Breast epithelium (tissue), 4 donors: ENCODE measurements at places on chromosomes 3 and 15.
A peak's percentile ranks its signal among the peaks of the same experiment; 100 is the strongest.

- H3K4me3 ChIP-seq: no peak overlapping the region
- no peak overlapping the region for H3K27ac ChIP-seq
- H3K27me3 ChIP-seq: no peaks in the 10 kb centered on the region
- DNase-seq: no peak
- no peaks in the 10 kb centered on the region for H3K4me1 ChIP-seq
Measured at GRCh38 chr15:56371495-56372147, 6.4 kb downstream of the TEX9 start.

- no peak overlapping the region for H3K4me3 ChIP-seq
- no peaks in the 10 kb centered on the region for H3K36me3 ChIP-seq
- H3K27ac ChIP-seq: no peak overlapping the region
Measured at GRCh38 chr3:59327376-59327808, 277.6 kb upstream of the CFAP20DC start.

GRCh38 chr3:143751643-143752178, 96.6 kb downstream of the SLC9A9 start:
- H3K27me3 ChIP-seq: no peaks in the 10 kb centered on the region
- no peak overlapping the region for H3K27ac ChIP-seq
- no peak overlapping the region for H3K4me3 ChIP-seq

- no peaks in the 10 kb centered on the region for H3K27me3 ChIP-seq
- DNase-seq: no peak
- H3K27ac ChIP-seq: no peak overlapping the region
- H3K36me3 ChIP-seq: no peaks in the 10 kb centered on the region
- no peaks in the 10 kb centered on the region for H3K4me1 ChIP-seq
Measured at GRCh38 chr15:70030851-70031250, 66.9 kb downstream of the TLE3 start.

DNA sequence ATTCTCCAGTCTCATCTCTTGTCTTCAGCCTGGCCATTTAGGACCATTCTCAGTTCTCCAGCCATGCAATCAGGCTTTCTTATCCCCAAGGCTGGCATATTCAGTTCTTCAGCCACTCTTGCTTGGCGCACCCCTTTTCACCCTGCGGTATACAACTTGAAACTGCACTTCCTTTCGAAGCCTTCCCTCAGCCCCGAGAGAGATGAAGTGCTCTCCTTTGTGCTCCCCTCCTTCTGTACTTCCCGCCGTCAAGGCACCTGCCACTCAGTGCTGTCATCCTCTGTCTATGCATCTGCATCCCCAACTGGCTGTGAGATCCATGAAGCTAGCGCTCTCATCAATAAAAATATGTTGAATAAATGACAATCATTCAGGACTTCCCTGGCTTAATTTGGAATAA, 45.7 kb downstream of the MORC1 start:
- H3K4me1 ChIP-seq: no peaks in the 10 kb centered on the region
- H3K27ac ChIP-seq: no peak overlapping the region
- no peaks in the 10 kb centered on the region for H3K27me3 ChIP-seq
- H3K36me3 ChIP-seq: no peaks in the 10 kb centered on the region
- no peak overlapping the region for H3K4me3 ChIP-seq

DNA sequence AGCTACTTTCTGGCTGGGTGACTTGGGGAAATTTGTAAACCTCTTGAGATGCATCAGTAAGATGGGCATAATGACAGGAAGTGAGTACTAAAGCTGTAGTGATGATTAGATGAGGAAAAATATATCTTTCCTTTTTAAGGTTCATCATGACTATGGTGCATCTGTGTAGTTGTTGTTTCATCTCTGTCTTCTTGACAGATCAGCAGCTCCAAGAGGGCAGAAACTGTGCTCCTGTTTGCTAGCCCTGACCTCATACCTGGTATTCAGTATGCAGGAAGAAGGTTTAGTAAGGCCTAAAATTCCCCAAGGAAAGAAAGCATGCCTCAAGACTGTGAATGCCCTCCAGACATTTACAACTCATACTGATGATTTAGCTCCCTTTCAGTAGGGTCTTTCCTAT, 82.5 kb upstream of the PSMD6 start:
- no peak for DNase-seq
- H3K27ac ChIP-seq: no peak overlapping the region
- no peak overlapping the region for H3K4me3 ChIP-seq
- no peaks in the 10 kb centered on the region for H3K27me3 ChIP-seq
- no peaks in the 10 kb centered on the region for H3K36me3 ChIP-seq

DNA sequence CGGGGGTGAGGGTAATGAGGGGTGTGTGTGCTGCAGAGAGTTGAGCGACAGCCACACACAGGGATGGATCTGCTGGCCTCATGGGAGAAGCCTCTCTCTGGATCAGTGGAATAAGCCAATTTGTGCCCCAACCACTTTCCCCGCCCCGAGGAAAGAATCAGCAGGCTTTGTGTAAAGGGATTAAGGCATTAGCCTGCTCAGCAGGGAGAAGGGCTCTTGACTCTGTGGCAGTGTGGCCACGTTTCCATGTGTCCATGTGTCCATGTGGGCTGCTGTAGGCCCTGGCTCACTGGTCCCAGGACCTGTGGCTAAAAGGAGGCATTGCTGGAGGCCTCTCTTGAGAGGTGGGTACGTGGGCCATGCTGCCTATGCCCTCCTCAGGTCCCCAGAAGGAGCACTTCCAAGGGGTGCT, 104.7 kb downstream of the HMG20A start:
- no peak overlapping the region for H3K27ac ChIP-seq
- H3K36me3 ChIP-seq: no peaks in the 10 kb centered on the region
- DNase-seq: no peak
- H3K27me3 ChIP-seq: no peaks in the 10 kb centered on the region

DNA sequence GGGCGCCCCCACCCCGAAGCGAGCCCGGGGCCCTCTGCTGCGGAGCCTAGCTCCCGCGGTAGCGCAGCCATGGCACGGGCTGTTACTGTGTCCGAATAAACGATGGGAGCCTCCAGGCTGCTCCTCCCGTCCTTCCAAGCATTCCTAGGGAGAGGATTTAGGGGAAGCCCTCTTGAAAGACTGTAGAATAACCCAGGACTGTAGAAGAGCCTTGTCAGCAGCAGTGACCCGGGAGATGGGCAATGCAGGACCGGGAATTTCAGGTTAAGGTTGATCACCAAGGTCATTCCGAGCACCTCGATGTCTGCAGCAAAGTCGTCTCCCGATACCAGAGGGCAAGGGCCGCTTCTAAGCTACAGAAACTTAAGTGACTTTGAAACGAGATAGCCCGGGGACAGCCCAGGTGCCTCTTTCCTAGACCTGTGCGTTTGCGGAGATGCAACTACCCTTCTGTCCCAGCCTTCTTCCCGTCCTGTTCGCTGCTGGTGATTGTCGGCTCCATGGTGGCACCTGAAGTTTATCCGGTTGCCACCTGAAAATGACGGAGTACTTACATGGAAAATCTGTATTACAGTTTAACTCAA, 753 bp upstream of the MYO5A start:
- no peak for DNase-seq
- peak overlapping the region; percentile 87 for H3K27ac ChIP-seq
- peak overlapping the region; percentile 95 for H3K4me3 ChIP-seq

DNA sequence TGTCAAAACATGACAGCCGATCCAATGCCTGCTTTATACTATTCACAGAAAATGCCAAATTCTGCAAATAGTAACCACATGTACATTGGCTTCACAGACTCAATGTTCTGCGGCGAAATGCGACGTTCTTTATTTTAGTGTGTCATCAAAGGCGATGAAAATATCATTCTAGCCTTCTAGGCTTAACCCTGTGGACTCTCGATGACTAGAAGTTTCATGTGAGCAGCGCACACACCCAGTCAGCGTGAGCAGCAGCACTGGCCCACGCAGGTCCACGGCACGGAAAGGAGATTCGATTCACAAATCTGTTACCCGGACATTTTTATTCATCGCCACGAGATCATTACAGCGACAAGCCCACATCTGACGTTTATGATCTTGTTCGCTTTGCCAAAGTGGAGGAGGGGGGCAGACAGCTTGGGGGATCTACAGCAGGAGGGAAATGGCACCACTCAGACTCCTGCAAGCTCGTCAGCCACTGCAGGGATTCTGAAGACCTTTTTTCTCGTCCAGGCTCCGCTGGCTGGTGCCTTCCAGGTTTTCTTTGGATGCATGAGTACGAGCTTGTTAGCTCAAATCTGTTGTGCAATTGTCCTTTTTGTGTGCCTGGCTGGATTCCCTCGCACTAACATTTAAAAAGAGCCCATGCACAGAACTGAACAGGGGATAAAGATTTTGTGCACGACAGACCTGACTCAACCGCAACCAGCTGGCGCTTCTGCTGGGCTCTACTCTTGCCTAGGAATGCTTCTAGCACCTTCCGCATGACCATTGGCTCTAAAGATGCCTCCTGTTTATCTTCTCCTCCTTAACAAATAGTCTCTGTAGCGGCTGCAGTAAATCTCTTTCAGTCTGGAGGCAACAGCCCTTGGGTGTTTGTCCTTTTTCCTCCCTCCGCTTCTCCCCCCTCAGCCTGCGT, 938.4 kb downstream of the MCTP2 start:
- peak overlapping the region; percentile 85 for H3K27ac ChIP-seq
- H3K36me3 ChIP-seq: no peaks in the 10 kb centered on the region
- no peaks in the 10 kb centered on the region for H3K4me1 ChIP-seq
- H3K4me3 ChIP-seq: peak overlapping the region; percentile 8

DNA sequence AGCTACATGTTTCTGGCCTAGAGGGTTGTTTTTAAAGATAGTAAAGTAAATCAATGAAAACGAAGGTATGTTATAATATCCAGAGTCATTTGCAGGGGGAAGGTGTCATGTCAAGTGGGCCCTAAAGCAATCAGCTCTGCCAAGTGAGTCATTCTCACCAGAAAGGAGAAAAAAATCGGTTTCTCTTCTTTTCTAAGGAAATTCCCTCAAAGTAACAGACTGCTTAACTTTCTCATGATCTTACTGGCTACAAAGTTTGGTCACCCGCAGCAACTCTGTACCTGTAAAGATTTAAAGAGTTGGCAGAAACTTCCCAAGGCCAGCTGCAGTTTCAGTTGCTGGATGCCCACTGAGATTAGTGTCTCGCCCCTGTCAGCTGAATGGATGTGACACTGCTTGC, 5.5 kb upstream of the FSIP1 start:
- no peaks in the 10 kb centered on the region for H3K27me3 ChIP-seq
- H3K4me3 ChIP-seq: no peak overlapping the region
- DNase-seq: no peak
- peaks cover 6% of the 10 kb centered on the region for H3K4me1 ChIP-seq

DNA sequence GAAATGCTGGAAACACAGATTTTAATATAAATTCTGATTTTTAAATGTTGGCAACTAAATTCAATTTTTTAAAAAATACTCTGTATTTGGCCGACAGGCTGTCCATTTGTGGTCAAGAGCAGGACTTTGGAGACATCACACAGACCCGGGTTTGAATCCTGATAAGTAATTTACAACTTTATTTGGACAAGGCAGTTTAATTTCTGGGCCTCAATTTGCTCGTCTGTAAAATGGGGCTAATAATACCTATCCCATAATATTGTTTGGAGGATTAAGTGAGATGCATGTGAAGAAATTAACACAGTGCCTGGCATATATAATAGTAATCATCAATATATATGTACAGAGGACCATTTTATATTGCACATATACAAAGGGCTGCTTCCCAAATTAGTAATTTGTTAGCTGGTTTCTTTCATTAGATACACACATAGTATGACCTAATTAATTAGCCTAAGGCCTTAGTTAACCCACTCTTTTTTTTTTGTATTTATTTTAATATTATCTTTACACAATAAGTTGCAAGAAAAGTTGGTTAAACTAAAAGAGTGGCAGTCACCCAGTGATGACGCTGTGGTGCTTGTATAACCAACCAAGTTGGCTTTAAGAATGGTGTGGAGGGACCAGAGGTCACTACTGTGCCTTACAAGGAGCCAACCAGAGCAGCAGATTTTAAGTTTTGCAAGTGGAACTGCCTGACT, 665 bp downstream of the PIGB start:
- no peak for DNase-seq
- peak overlapping the region; percentile 89 for H3K4me3 ChIP-seq
- H3K4me1 ChIP-seq: no peaks in the 10 kb centered on the region
- H3K27me3 ChIP-seq: no peaks in the 10 kb centered on the region

GRCh38 chr3:133130168-133130567, 92.0 kb downstream of the TMEM108 start:
- no peaks in the 10 kb centered on the region for H3K27me3 ChIP-seq
- no peak for DNase-seq
- H3K27ac ChIP-seq: no peak overlapping the region
- no peaks in the 10 kb centered on the region for H3K36me3 ChIP-seq

DNA sequence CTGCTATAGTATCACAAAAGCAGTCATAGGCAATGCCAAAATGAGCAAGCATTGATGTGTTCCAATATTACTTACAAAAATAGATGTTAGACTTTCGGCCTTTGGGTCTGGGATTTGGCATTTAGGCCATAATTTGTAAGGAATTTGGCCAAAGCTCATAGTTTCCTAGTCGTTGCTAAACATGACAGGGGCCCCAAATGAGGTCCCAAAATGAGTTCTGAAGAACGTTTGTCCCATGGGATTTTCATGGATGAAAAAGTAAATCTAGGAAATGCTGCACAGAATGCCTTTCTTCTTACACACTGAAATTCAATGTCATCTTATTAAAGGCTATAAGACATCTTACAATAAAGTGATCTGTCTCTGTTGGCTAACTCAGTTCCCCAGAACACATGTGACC, 456.0 kb downstream of the CNTN4 start:
- no peaks in the 10 kb centered on the region for H3K36me3 ChIP-seq
- no peak overlapping the region for H3K4me3 ChIP-seq
- no peaks in the 10 kb centered on the region for H3K4me1 ChIP-seq

DNA sequence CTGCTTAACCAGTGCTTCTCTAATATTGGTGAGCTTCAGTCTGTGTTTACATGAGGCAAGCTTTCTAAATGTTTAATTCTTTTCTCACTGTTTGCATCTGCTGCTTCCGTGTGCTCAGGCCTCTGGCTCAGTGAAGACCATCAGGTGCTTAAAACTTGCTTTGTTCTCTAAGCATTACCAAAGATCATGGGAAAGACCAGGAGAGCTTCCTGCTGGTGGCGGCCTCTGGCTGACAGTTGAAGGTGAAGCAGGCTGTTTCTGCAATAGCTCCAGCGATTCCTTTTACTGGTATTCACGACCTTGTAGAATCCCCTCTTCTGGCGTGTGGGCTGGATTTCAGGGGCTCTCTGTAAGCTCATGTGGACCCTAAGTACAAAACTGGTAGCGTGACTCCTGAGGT, 45.1 kb downstream of the EDEM1 start:
- no peak for DNase-seq
- no peaks in the 10 kb centered on the region for H3K27me3 ChIP-seq
- no peak overlapping the region for H3K27ac ChIP-seq
- no peaks in the 10 kb centered on the region for H3K36me3 ChIP-seq

DNA sequence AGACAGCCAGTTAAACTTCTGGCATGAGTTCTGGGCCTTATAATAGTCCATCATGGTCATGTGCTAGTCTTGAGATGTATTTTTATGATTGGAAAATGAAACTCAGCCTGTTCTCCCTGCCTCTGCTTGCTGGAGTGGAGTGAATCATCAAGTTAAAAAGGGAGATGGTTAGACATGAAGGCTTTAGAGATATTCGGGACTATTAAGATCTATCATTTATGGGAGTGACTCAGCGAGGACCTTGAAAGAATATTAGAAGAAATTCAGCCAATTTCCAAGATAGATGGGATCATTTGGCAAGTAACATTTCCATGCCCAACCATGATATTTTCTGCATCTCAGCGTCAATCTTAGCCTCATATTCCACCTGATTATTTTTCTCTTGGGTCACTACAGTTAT, 79.8 kb downstream of the AGBL1 start:
- H3K4me1 ChIP-seq: no peaks in the 10 kb centered on the region
- H3K27ac ChIP-seq: no peak overlapping the region
- H3K27me3 ChIP-seq: no peaks in the 10 kb centered on the region
- no peak for DNase-seq
